ENCODE measurements at places on chromosomes 16 and 17. TPM values are rescaled to one million over a fixed set of nuclear protein-coding genes. Genes with fewer than 3 reads are reported as not detected.

DNA sequence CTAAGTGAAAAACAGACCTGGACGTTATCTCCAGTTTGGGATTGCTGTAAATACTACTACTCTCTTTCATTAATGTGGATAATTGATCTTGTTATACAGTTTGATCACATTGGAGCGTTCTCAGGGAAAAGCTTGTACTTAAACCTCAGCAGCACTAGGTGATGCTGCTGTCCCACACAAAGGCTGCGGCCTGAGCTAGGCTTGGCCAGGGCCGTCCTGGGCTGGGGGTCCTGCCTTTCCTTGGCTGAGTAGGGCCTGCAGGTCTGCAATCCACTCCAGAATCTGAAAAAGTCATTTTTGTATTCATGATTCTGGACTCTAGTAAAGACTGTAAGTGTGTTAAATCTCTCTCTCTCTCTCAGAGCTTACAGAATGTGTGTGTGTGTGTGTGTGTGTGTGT lies 23.7 kb upstream of the PMFBP1 start:
- no peak for DNase-seq

GRCh38 chr17:66306446-66306845 lies 4.0 kb downstream of the PRKCA start:
- DNase-seq: no peak

- DNase-seq: no peak
These were observed 159.1 kb downstream of the PRKCA start for GRCh38 chr17:66461343-66461995.

DNA sequence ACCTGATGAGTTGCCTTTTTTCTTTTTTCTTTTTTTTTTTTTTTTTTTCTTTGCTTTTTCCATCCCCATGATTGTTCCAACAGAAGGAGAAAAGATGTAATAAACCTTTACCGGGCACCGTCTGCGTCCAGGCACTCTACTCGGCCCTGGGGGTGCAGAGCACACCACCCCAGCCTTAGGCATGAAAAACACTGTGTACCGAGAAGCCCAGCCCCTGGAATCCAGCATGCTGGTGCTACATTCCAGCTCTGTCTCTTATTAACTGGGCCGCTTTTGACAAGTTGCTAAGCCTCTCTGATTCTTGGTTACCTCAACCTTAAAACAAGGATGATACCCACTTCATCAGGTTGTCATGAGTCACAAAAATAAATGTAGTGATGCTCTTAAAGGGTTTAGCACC lies 64.1 kb upstream of the HSBP1 start:
- DNase-seq: no peak

Gene GPR139
- total RNA-seq: not detected
